HFF-Myc (cell line): ENCODE measurements at places on chromosomes 12 and 14.

GRCh38 chr14:50813544-50813863 lies 17.5 kb downstream of the NIN start:
- DNase-seq, result no peak

DNA sequence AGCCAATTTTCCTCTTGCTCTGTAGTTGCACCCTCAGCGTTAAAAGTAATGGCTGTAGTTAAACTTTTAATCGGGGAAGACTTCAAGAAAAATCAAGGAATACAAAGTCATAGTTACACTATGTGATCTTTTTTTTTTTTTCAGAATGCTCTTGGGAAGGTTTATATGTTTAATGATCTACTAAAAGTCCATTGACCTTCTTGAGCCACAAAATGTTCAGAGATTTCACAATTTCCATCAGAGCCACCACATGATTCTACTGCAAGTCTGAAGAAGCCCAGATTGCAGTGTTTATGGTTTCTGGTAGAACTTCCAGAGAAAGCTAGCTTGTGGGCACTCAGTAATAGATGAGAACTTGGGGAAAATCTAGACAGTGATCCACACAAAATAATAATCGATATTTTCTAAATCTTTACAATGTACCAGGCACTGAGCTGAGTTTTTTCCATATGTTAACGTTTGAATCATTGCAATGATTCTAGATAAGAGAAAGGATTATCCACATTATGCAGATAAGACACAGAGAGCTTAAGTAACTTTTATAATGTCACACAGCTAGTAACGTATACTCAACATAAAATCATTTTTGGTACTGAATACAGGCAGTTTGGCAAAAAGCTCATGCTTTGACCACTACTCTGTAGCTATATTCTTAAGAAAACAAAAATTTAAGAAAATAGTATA lies 38.3 kb downstream of the GYS2 start:
- DNase-seq, result no peak

DNA sequence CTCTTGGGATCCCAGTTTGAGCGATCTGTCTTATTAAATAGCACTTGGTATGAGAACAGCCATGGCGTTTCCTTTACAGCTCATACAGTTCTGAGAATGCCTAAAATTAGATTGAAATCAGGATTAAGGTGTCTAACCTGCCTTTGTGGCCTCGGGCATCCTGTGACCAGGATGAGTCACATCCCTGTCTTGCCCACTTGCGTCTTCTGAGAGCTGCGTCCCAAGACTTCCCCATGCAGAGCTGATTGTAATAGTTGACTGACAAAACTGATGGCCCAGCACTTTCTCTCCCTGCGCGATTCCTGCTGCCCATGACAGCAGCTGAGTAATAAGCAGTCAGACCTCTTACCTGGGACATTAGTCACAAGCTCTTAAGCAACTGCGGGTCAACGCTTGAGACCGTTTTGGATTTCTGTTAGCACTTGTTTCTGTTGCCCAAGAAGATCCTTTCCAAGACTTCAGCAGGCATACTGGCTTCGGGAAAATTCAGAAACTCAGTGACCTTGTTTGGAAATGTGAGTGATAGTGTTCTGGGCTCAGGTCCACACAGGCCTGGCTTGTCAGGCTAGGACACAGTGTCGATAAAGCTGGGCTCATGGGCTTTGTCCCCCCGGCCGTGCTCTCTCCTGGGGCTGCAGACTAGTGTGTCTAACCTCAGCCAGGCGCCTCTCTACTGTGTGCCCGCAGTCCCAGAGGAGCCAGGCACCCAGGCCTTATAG lies 169.9 kb upstream of the HIF1A start:
- DNase-seq, result no peak

DNA sequence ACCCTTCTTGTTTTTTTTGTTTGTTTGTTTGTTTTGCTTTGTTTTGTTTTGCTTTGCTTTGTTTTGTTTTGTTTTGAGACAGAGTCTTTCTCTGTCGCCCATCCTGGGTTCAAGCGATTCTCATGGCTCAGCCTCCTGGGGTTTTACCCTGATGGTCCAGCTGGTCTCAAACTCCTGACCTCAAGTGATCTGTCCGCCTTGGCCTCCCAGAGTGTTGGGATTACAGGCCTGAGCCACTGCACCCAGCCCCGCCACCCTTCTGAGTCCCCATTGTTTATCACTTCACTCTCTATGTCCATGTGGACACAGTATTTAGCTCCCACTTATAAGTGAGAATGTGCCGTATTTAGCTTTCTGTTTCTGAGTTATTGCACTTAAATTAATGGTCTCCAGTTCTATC lies 36.9 kb upstream of the BICD1 start:
- DNase-seq, result no peak

- no peak for DNase-seq
These were observed 1092.8 kb upstream of the SEL1L start for GRCh38 chr14:82626156-82627066.

DNA sequence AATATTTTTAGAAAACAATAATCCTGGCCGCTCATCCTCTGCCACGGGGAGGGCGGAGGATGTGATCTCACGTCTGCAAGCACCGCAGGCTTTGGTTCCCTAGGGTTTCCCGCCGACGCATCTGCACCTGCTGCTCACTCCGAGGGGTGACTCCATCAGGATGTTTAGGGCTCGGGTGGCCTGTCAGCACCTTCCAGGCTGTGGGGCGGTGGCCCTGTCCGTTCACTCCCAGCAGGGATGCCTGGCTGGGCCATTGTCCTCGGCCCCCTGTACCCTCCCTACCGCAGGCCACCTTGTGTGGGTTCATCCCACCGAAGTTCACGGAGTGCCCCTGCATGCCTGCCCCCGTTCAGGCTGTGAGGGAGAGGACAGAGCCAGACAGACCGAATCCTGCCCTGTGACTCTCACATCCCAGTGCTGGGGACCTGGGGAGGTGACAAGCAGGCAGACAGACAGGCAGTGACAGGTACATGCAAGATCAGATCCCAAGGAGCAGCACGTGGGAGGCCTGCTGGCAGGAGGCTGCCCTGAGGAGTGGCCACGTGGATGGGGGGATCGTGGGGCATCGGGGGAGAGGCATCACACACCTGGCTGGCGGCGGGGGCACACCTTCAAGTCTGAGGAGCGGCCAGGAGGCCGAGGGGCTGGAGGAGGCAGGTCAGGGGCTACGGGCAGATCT lies 112.6 kb downstream of the ADGRD1 start:
- no peak for DNase-seq

DNA sequence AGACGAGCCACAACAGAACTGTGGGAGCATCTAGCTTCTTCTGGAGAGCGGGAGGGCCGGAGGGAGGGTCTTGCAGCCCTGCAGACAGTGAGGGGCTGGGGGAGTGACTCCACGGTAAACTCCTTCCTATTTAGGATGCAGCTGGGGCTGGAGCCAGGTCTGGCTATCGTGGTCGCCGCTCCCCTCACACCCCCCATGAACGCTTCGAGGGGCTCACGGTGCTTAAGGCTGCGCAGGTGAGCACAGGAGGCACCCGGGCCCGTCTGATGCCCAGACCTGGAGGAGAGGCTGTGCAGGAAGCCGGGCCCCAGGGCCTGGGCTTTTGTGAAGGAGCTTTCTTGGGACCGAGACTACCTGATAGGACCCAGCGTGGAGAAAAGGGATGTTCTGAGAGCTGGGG lies 3.9 kb upstream of the GNB3 start:
- DNase-seq, result no peak

GRCh38 chr14:105149146-105149781 lies 19.3 kb downstream of the JAG2 start:
- no peak for DNase-seq

GRCh38 chr14:98994561-98994960 lies 277.4 kb downstream of the BCL11B start:
- no peak for DNase-seq

GRCh38 chr14:35341751-35342488 lies 49.7 kb downstream of the PSMA6 start:
- DNase-seq, result no peak

- DNase-seq, result peak; percentile 51
These were observed 119.4 kb downstream of the KTN1 start for GRCh38 chr14:55699131-55700057.

DNA sequence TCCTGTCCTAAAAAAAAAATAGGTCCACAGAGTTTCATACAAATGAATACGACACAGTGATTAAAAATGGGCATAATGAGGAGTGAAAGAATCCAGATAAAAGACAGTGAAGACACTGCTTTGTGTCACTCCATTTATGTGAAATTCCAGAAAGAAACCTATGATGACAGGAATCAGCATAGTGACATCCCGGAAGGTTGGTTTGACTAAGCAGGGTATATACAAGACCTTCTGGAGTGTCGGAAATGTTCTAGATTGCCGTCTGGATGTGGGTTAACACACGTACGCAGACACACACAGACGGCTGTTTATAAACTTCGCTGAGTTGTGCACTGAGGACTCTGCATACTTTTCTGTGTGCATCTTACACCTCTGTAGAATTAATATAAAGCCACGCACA lies 13.2 kb upstream of the CACNA2D4 start:
- DNase-seq, result no peak

DNA sequence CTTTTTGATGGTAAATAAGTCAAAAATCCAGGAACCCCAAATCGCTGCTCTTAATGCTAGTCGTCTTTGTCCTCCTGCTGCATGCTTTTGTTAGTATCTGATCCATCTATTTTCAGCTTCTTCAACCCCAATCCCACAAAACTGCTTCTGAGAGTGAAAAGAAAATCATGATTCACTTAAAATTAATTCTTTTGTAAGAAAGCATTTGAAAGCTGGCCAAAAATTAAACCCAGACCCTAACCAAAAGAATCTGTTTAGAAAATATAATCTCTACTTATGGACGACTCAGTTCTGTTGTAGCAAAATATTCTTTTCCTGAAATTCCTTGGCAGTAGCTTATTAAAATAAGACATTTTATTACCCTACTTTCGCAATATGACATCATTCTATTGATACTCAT lies 443.6 kb upstream of the SYT1 start:
- no peak for DNase-seq
